ENCODE measurements at places on chromosomes 7 and 10.
A peak's percentile ranks its signal among the peaks of the same experiment; 100 is the strongest.

- DNase-seq = peak; percentile 46
These were observed 9.5 kb upstream of the SUN1 start for GRCh38 chr7:822692-823276.

DNA sequence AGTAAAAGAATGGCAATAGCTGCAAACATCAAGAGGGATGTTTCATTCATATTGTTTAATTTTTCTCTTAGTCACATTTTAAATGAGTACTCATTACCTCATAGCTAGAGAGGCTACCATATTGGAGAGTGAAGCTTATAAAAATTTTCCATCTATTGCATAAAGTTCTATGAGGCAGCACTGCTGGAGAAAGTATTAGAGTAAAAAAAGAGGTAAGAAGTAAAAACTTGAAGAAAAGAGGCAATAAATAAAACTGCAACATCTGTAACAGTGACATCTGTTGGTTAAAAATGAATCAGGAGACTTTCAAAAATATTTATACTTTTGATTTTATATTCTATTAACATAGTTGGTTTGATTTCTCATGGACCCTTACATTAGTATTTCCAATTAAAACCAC is 284.5 kb upstream of the SEMA3D start:
- no peak for DNase-seq

GRCh38 chr10:37765216-37765615 is 92.2 kb downstream of the ZNF248 start:
- DNase-seq = no peak

GRCh38 chr10:5585517-5586206 is 60.9 kb downstream of the CALML3 start:
- DNase-seq = no peak

DNA sequence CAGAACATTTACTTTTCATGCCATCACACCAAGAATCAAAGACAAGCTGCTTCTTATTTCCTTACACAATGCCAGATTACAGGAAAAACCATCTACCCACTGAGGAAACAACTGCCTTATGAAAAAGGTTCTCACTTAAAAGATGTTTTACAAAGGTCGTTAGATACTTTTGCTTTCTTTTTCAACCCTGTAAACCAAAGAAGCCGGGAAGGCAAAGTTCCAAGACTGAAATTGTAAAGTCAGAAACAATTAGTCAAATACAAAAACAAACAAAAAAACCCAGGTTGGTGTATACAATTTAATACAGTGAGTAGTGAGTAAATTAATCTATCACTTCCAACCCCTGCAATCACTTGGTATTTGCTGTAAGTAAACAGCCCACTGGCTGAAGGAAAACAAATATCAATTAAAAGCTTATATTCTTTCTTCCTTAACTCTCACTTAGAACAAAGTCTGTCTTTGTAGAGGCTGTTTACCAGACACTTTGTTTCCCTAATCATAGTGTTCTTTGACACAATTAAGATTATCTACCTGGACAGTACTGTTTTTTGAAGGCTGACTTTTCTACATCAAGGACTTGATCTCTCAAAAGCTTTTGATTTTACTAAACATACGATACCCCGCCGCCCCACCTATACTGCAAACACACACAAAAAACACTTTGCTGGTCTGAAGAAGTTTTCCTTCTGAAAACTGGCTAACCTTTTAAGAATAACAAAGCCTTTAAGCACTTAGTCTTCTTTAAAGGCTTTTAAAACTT is 18.1 kb downstream of the ERLIN1 start:
- no peak for DNase-seq

DNA sequence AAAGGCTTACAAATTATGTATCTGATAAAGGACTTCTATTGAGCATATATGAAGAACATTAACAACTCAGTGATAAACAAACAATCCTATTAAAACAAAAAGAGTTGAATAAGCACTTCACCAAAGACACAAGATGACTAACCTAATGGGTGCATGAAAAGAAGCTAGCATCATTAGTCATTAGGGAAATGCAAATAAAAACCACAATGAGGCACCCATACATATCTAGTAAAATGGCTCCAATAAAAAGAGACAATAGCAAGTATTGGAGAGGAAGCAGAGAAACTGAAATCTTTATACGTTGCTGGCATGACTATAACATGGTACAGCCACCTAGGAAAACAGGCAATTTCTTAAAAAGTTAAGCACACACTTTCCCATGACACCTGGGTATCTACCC is 77.6 kb upstream of the ZMIZ1 start:
- no peak for DNase-seq

DNA sequence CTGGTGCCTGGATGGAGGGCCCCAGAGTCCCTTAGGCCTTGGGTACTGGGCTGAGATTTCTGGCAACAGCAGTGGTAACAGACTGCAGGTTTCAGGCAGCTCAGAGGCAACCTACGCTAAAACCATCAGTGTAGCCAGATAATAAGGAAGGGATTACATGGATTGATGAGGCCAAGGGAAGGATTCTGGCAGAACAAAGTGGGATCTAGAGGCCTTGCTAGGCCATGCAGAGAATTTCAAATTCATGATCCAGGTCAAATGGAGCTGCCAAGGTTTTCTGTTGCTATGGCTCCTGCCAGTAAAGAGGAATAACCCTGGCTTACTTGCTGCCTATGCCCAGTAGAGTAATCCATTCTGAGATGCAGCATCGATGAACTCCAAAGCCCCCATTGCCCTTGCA is 445.7 kb downstream of the ADRA2A start:
- DNase-seq = no peak

All from HuH-7 (cell line).